Dermis blood vessel endothelial cell (primary cell): ENCODE measurements at places on chromosomes 5 and 9. TPM values are rescaled to one million over a fixed set of nuclear protein-coding genes. Genes with fewer than 3 reads are reported as not detected.

DNA sequence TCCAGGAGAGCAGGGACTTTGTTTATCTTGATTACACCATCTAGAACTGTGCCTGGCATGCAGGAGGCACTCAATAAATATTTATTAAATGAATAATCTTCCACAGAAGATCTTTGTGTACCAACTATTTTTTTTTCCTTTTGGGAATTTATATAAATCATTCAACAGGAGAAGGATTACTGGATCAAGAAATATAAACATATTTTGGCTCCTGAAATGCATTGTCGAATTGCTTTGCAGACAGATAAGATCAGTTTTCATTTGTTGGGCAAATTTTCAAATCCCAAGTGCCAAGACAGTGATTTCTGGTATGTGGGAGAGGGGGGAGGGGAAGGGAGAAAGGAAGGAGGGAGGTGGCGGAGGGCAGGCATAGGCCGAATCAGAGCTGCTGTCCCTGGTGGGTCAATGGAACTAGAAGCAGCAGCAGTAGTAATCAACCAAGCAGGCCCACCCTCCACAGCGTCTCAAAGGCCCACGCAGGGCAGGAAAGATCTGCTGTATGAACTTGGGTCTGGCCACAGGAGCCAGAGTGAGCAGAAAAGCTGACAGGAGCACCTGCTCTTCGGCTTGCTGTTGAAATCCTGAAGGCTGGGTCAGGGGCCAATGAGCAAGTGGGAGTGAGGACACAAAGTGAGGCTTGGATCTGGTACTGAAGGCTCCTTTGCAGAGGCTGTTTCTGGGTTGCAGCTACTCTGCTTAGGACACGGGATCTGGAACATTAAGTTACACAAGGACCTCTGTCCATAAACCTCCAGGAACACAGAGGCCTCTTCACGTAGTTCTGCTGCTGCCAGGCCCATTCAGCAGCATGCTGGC lies 15.8 kb upstream of the TRAF1 start:
- DNase-seq: peak; percentile 46

- DNase-seq: peak; percentile 86
These were observed 6.5 kb downstream of the GLIS3 start for GRCh38 chr9:4293293-4293941.

Gene NTNG2
- total RNA-seq: 0.05 TPM in 1 of 2 replicates, not detected in the other

Gene PCDH12
- total RNA-seq: 48.2 and 60.9 TPM in 2 replicates

GRCh38 chr9:116594547-116594946 lies 92.6 kb upstream of the TRIM32 start:
- no peak for DNase-seq

- no peak for DNase-seq
These were observed 444.7 kb downstream of the TLE1 start for GRCh38 chr9:81244631-81245030.

DNA sequence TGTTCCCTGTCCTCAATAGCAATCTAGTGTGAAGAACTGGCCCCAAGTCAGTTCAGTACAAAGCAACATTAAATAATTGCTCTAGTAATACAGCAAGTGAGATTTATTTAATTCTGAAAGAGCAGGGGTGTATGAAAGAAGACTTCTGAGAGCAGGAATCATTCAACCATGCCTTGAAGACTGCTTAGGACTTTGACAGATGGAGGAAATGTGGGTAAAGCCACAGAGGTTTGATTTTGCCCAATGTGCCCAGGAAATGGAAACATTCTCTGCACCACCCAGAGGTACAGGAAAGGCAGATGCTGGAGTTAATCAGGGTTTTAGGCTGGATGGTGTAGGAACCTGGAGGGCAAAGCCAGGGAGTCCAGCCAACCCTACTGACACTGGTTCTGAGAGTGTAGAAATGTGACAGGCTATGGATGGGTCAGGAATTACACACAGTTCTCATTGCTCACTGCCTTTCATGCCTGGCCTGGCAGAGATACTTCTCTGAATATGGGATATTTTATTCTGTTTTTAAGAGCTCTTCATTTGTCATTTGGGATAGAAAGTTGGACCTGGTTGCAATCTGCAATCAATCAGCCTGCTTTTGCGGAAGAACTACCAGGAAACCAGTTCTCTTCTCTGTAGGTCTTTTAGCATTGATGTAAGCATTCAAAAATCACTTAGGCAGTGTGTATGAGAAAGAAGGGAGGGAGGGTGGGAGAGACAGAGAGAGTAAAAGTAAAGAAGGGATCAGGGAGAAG lies 88.3 kb downstream of the BRINP1 start:
- no peak for DNase-seq

Gene DRD1
- not detected in 2 replicates for total RNA-seq

- peak; percentile 70 for DNase-seq
These were observed 11.0 kb upstream of the ERMP1 start for GRCh38 chr9:5843794-5844471.

Gene COL5A1
- total RNA-seq: 8.0 and 9.5 TPM in 2 replicates
